ENCODE measurements at places on chromosomes 4 and X. TPM values are rescaled to one million over a fixed set of nuclear protein-coding genes. Genes with fewer than 3 reads are reported as not detected.

DNA sequence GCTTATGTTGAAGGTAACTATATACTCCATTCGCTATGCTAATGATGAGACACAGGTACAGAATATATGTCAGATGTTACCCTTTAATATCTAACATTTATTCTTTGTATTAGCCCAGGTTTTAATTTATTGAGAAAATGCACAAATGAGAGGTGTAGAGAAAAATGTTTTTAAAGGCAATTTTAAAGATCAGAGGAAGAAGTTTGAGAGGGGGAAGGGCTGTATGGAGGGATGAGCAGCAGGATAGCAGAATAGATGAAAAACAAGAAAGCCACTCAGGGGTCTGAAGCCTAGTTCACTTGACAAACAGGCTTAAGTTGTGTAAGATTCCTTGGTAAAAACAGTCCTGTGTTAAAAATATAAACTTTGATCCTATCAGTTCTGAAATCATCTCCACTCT is 3.7 kb downstream of the MAB21L2 start:
- DNase-seq, result no peak
- peaks cover 8% of the 10 kb centered on the region for H3K36me3 ChIP-seq
- H3K4me1 ChIP-seq, result no peaks in the 10 kb centered on the region
- H3K27me3 ChIP-seq, result no peaks in the 10 kb centered on the region

Gene ITGB1BP2
- total RNA-seq, result 70.5 TPM

Gene NSG1
- 19.3 TPM for total RNA-seq

DNA sequence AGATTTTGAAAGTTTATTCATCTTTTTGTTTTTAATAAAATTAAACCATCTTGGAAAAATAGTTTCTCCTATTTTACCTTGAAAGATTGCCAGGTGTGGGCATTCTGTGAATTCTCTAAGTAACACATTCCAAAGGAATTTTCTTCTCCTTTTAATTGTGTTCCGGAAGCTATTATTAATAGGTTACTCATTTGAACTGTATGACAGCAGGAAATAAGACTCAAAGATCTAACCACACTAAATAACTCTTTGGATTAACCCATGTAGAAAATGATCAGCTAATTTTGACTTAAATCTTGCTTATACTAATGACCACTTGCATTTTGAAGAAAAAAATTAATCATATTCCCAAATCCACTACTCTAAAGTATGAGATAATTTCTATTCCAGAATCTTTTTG is 17.6 kb upstream of the CCNI start:
- H3K27ac ChIP-seq, result no peak overlapping the region
- no peak for DNase-seq

GRCh38 chrX:39298821-39299220 is 497.6 kb downstream of the MID1IP1 start:
- no peaks in the 10 kb centered on the region for H3K36me3 ChIP-seq
- H3K27ac ChIP-seq, result no peak overlapping the region
- H3K4me3 ChIP-seq, result no peak overlapping the region
- no peaks in the 10 kb centered on the region for H3K4me1 ChIP-seq
- DNase-seq, result no peak

GRCh38 chr4:67880866-67881610 is 2.8 kb downstream of the TMPRSS11D start:
- H3K4me1 ChIP-seq, result no peaks in the 10 kb centered on the region
- no peak overlapping the region for H3K4me3 ChIP-seq
- no peaks in the 10 kb centered on the region for H3K27me3 ChIP-seq
- no peak overlapping the region for H3K27ac ChIP-seq

Gene FAM47A
- total RNA-seq, result not detected

DNA sequence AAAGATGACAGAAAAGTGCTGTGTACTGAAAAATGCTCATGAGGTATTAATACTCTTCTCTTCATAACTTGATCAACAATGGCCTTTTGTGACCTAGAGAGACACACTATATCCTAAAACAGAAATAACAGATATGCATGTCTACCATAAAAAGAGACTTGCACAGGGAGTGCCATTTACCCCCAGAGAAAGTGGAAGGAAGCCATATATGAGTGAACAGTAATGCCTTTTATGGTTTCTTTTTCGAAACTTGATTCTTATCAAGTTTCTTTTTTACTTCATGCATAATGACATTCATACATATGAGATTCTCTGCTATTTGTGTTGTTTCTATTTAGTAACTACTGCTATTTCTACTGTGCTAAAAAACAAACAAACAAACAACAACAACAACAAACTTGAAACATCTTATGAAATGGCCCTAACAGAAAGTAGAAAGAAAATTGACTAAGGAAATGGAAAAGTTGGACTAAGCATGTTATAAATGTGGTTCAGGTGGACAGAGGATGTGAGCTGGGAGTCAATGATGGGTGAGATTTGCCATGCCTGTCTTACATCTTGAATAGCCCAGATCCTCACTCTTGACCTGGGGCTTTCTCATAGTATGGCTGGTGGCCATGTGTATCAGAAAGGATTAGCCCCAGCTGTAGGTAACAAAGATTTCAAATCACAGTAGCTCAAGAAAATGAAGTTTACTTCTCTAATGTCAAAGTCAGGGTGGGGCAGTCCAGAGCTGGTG is 43.8 kb downstream of the GEMIN8 start:
- DNase-seq, result no peak
- no peaks in the 10 kb centered on the region for H3K36me3 ChIP-seq
- H3K4me3 ChIP-seq, result no peak overlapping the region
- H3K4me1 ChIP-seq, result no peaks in the 10 kb centered on the region
- peaks cover 21% of the 10 kb centered on the region for H3K27me3 ChIP-seq
- H3K27ac ChIP-seq, result no peak overlapping the region

Gene EDNRA
- total RNA-seq, result 20.5 TPM

Gene CFI
- 6.2 TPM for total RNA-seq

Gene GPAT3
- 27.8 TPM for total RNA-seq

DNA sequence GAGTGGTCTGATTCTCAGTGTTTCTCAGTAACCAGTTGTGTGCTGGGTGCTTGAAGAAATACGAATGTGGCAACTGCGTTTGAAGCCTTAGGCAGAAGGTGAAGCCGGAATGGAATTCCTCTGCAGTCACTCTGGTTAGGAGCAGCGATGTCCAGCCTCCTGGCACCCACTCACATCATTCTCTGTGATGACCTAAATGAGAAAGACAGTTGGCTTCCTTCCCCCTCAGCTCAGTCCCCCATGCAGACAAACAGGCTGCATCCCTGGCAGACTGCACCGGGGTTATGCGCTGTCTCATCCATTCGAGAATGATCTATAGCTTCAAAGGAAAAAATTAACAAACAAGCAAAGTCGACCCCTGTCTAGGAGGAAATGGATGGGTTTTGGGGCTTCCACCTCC is 170.1 kb upstream of the SCML1 start:
- peak; percentile 40 for DNase-seq
- H3K4me1 ChIP-seq, result no peaks in the 10 kb centered on the region
- H3K27me3 ChIP-seq, result no peaks in the 10 kb centered on the region
- H3K36me3 ChIP-seq, result no peaks in the 10 kb centered on the region

DNA sequence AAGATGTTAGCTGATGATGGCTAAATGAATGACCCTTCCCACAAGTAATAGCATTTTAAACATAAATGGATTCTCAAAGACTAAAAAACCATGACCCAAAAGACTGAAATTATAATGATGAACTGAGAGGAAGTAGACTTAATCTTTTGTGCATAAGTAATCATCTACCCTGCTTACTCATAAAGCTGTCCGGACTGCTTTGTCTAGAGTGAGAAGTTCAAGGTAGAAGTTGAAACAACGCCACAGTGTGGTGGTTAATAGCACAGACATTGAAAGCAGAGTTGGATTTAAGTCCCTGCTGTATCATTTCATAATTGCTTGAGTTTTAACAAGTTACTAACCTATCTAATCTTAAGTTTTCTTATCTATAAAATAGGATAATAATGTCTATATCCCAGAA is 346.6 kb downstream of the CENPC start:
- no peak overlapping the region for H3K4me3 ChIP-seq
- no peak for DNase-seq
- no peaks in the 10 kb centered on the region for H3K4me1 ChIP-seq
- H3K36me3 ChIP-seq, result no peaks in the 10 kb centered on the region

DNA sequence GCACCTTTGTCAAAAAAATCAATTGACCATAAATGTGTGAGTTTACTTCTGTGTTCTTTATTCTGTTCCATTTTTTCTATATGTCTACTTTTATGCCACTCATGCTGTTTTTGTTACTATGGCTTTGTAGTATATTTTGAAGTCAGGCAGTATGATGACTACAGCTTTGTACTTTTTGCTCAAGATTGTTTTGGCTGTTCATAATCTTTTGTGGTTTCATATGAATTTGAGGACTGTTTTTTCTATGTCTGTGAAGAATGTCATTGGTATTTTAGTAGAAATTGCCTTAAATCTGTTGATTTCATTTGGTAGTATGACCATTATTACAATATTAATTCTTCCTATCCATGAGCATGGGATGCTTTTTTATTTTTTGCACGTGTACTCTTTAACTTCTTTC is 346.8 kb downstream of the PPP3CA start:
- no peak for DNase-seq
- no peak overlapping the region for H3K27ac ChIP-seq
- H3K36me3 ChIP-seq, result no peaks in the 10 kb centered on the region
- no peaks in the 10 kb centered on the region for H3K27me3 ChIP-seq
- no peak overlapping the region for H3K4me3 ChIP-seq
- no peaks in the 10 kb centered on the region for H3K4me1 ChIP-seq

GRCh38 chr4:48649505-48649904 is 130.6 kb downstream of the FRYL start:
- no peak for DNase-seq
- H3K27ac ChIP-seq, result no peak overlapping the region
- H3K4me1 ChIP-seq, result peaks cover 22% of the 10 kb centered on the region
- no peak overlapping the region for H3K4me3 ChIP-seq
- H3K36me3 ChIP-seq, result no peaks in the 10 kb centered on the region

Gene TCEAL5
- not detected for total RNA-seq

DNA sequence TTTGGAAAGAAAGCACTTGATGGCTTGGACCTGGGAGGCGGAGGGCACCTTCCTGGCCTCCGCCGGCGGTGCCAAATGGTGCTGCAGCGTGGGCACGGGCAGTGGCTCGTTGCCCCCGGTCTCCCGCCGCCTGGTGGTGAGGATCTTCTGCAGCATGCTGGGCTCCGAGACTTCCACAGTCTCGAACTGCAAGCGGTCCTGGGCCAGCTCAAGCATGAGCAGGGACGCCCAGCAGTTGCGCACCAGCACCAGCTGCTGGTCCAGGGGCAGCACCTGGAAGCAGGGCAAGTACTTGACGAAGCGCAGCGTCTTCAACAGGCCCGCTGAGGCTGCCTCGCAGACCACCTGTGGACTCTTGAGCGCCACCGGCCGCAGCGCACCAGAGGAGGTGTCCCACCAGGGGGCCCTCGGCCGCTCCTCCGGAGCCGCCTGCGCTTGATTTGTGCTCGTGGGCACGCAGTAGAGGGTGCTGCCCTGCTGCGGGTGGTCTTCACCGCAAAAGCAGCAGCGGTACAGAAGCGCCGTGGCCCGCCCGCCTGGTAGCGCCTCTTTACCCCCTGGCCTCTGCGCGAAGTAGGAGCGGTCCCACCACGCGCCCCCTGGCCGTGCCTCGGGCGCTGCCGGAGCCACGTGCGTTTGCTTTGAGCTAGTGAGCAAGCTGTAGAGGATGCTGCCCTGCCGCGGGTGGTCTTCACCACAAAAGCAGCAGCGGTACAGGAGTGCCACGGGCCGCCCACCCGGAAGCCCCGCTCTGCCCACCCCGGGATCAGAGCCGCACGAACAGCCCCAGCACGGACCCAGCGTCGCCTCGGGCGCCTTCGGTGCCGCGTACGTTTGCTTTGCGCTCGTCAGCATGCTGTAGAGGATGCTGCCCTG is 689 bp downstream of the NR0B1 start:
- H3K27me3 ChIP-seq, result no peaks in the 10 kb centered on the region
- H3K4me1 ChIP-seq, result no peaks in the 10 kb centered on the region
- H3K36me3 ChIP-seq, result no peaks in the 10 kb centered on the region
- no peak for DNase-seq
- no peak overlapping the region for H3K27ac ChIP-seq

Gene NWD2
- not detected for total RNA-seq

DNA sequence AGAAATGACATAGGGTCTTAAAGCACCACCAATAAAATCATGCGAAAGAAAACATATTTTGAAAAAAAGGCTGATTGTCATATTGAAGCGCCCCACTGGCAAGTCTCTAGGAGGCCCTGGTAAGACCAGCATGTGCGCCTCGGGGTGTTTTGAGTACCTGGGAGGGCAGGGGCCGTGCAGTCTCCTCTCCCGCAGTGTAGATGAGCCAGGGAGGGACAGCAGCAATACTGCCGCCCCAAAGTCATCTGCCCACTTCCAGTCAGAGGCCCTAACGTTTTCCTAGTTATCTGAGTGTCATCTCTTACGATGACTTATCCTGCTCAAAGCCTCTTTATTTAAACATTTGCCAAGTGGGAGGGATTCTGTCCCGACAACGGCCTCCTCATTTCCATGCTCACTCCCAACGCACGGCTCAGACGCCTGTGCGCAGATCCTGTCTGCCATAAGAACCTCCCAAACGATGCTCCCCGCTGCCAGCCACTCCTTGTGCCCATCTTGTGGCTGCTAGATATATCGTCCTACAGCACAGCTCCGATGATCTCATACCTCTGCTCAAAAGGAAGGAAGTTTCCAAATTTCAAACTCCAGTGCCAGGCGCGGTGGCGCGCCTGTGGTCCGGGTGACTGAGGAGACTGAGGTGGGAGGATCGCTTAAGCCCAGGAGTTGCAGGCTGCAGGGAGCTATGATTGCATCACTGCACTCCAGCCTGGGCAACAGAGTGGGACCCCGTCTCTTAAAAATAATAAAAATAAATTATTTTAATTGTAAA is 17.2 kb upstream of the SCRG1 start:
- no peaks in the 10 kb centered on the region for H3K27me3 ChIP-seq
- H3K36me3 ChIP-seq, result no peaks in the 10 kb centered on the region
- H3K27ac ChIP-seq, result no peak overlapping the region
- DNase-seq, result no peak
- peaks cover 7% of the 10 kb centered on the region for H3K4me1 ChIP-seq
- H3K4me3 ChIP-seq, result no peak overlapping the region

Gene ATP11C
- total RNA-seq, result 3.9 TPM

DNA sequence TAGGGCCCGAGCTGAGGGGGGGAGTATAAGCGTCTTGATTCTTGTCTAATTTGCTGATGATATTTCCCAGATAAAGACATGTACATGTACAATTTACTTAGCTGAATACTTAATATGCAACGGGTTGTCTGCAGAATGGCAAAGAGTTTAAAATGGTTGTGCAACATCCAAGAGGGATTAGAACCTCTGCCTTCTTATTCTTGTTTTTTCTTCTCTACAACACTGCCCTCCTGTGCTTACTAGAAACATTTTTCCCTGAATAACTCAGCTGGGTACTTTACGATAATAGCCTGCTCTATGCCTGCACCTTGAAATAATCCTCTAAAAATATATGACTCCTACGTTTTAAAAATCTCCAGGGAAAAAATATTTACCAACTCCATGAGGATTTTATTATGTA is 41.8 kb downstream of the INTS12 start:
- no peaks in the 10 kb centered on the region for H3K36me3 ChIP-seq
- H3K4me1 ChIP-seq, result no peaks in the 10 kb centered on the region
- DNase-seq, result no peak
- no peak overlapping the region for H3K27ac ChIP-seq
- H3K27me3 ChIP-seq, result no peaks in the 10 kb centered on the region

- no peak overlapping the region for H3K27ac ChIP-seq
- no peak for DNase-seq
- no peaks in the 10 kb centered on the region for H3K27me3 ChIP-seq
- no peaks in the 10 kb centered on the region for H3K36me3 ChIP-seq
Observed at GRCh38 chr4:120694973-120695372, 227.6 kb downstream of the PRDM5 start.

Measured in heart left ventricle (tissue), 16 donors.